ENCODE measurements at places on chromosomes 12 and 14.

DNA sequence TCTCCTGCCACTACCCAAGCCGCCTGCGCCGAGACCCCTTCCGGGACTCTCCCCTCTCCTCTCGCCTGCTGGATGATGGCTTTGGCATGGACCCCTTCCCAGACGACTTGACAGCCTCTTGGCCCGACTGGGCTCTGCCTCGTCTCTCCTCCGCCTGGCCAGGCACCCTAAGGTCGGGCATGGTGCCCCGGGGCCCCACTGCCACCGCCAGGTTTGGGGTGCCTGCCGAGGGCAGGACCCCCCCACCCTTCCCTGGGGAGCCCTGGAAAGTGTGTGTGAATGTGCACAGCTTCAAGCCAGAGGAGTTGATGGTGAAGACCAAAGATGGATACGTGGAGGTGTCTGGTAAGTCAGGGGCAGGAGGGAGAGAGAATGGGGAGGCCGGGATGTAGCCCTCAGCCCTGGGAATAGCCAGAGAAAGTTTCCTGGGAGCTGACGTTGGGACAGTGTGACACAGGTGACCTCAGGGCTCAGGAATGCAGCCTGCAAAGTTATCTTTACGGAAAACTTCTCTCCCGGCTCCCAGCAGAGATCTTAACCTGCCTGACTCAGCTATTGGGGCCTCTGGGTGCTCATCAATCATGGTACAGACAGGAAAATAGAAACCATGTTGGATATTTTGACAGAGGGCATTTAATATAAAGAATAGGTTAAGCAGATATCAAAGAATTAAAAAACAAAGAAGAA lies 747 bp downstream of the HSPB8 start:
- DNase-seq, result no peak

- DNase-seq, result no peak
Measured at GRCh38 chr12:68521321-68521839, 89.3 kb upstream of the RAP1B start.

DNA sequence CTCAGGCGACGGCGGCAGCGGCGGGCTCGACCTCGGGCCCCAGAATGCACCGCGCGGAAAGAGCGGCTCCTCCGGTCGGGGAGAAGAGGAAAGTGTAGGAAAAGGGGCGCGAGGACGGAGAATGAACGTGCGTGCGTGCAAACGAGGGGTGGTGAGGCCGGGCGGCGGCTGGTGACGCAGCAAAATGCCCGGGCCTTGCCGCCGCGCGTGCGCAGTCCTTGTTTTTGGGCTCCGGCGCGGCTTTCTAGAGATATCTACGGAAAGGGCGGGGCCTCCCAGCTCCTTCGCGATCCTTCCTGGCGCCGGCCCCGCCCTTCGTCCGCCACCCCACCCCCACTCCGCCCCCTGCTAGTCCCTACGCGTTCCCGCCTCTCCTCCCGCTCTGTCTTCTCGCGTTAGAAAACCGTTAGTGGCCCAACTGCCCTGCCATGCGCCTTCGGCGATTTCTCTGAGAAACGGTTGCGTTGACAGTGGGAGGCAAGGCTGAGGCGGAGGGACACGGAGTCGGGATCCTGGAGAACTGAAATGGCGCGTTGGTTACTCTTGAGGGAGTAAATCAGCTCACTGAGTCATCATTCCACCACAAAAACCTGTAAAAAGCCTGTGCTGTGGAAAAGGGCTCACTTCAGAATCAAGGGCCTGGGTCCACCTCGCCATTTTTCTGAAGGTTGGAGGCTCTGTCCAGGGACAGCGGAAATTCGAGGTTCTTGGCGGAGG lies at the start of gene PTGES3:
PTGES3 (minus strand) TSS at position 156 of the 717 bp plus-strand sequence. CDS start 285 bp downstream, outside the sequence.
- peak; percentile 94 for DNase-seq

GRCh38 chr12:119457271-119457670 lies 122.7 kb downstream of the CCDC60 start:
- DNase-seq, result no peak

All from NCI-H1092 (cell line).